ENCODE measurements at places on chromosomes 3 and 15.

- no peak for DNase-seq
Measured at GRCh38 chr15:79450648-79451047, 18.5 kb downstream of the MINAR1 start.

GRCh38 chr3:48194446-48195071, 6.3 kb upstream of the CDC25A start:
- no peak for DNase-seq

DNA sequence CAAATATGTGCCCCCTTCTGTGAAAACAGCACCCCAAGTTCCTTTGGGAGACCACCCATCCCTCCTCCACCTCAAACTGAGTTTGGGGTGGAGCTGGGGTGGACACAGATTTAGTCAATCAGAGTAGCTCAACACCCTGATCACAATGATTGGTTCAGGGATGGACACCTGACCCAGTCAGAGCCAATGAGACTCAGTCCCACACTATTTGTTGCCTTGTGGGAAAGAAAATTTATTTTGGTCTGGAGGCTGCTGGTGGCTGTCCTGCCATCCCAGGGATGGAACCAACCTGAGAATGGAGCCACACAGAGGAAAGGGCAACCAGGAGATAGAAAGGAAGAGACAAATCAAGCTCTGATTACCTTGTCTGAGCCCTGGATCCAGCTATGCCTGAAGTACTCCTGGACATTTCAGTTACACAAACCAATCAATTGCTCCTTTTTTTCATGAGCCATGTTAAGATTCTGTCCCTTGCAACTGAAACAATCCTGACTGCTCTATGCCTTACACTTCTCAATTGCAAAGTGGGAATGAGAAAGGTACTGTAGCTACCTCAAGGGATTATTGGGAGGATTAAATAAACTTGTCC, 10.6 kb downstream of the DNASE1L3 start:
- DNase-seq = no peak

GRCh38 chr15:76994971-76995945, at the start of gene PSTPIP1:
TSS of gene PSTPIP1 (plus strand) at chr15:76995126. CDS start at chr15:76995574, 448 bp downstream.
- no peak for DNase-seq

DNA sequence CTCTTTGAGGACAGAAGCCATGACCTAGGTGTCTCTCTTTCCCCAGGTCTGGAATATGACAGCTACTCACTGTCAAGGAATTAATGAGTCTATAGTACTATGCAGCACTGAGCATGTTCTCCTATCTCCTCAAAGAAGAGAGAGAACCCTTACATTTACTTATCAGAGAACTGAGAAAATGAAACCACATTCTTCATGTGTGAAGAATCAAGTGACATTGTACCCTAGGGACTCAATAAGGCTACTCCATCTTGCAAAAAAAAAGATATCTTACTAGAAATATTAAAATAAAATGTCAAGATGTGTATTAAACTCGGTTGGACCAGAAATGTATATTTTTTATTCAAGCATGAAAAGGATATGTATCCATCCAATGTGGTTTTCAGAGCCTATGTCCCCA, 133.2 kb upstream of the COL8A1 start:
- DNase-seq = no peak

DNA sequence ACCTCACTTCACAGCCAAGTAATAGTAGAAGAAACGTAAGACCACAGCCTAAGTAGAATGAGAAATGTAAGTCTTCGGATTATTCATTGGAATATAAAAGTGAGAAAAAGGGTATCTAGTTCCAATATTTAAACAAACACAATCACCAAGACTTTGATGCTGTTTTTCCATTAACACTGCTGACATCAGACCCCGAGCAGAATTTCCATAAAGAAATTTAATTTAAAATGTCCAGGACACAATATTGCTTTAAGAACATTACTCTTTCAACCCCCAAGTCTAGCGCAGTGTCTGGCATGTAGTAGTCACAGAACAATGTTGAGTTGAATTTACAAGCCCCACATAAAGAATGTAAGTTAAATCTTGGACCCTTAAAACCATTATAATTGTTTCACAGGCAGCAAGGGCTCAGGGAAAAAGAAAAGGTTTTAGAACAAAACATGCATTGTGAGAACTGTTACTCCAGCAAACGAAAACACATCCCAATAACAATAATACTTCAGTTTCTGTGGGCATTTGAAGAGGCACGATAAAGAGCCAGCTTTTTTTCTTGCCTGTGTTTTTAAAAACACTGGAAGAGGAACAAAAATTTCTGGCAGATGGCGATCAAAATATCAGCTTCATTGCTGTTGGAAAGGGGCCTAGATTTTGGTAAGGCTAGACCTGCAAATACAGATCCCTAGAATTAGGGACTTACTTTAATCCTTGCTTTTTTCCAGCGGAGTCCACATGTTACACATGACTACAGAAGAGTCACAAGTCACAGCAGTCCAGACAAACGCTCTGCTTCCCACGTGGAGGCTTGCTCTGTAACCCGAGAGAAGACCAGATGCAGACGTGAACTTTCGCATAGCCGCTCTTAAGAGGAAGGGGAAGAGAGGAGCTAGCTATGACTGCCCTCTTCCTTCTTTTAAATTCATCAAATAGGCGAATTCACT, 77.9 kb upstream of the IGSF10 start:
- peak; percentile 34 for DNase-seq

- DNase-seq = no peak
Measured at GRCh38 chr3:124620600-124621063, 109.6 kb upstream of the UMPS start.

DNA sequence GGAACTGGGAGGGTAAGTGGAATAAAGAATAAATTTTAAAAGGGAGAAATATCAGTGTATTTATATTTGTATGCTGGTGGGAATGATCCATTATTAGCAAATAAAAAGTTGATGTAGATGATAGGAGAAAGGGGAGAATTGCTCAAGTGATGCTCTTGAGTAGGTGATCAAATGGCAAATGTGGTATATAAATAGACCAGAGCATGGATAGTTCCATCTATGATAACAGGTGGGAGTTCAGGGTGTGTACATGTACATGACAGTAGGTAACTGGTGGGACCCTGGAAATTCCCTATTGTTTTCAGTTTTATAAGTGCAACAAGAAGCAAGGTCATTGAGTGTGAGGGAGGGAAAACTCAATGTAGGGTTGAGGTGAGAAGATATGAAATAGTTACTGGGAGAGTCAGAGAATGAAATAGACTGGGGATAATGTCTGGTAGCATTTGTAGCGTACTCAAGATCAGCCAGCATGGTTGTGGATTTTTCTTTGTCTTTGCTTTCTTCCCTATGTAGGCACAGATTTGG, 31.3 kb upstream of the EBLN2 start:
- DNase-seq = no peak

DNA sequence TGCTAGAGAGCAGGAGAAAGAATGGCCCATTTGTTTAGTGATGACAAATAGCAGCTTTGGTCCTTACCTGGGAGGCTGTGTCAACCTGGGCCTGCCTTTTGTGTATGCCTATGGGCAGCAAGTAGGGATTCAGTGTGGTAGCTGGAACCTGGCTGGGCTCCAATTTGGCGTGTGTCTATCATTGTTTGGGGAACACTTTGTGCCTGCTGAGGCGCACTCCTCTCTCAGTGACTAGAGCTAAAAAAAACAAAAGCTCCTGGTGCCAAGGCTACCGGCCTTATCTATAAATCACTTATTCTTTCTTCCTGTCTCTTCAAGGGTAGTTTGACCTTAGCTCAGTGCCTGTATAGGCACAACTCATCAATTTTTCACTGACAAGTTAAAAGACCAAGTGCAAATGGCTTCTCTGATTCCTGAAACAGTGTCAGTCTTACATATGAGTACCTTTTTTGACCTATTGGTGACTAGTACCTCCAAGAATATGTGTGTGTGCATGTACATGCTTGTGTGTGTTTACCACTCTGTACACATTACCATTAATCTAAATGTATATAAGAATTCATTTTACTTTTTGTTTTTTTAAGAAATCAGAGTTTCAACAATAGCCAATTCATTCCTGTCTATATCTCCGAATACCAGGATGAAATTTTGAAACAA, 54.6 kb downstream of the GMNC start:
- no peak for DNase-seq

GRCh38 chr3:17136136-17136721, 251.5 kb downstream of the PLCL2 start:
- DNase-seq = no peak

- DNase-seq = no peak
Measured at GRCh38 chr3:130760922-130761321, 14.3 kb upstream of the PIK3R4 start.

GRCh38 chr3:5002174-5002870, 23.1 kb downstream of the BHLHE40 start:
- no peak for DNase-seq

GRCh38 chr3:195032955-195033354, 238.0 kb downstream of the XXYLT1 start:
- DNase-seq = no peak

GRCh38 chr3:177211503-177212277, 14.4 kb upstream of the TBL1XR1 start:
- no peak for DNase-seq

DNA sequence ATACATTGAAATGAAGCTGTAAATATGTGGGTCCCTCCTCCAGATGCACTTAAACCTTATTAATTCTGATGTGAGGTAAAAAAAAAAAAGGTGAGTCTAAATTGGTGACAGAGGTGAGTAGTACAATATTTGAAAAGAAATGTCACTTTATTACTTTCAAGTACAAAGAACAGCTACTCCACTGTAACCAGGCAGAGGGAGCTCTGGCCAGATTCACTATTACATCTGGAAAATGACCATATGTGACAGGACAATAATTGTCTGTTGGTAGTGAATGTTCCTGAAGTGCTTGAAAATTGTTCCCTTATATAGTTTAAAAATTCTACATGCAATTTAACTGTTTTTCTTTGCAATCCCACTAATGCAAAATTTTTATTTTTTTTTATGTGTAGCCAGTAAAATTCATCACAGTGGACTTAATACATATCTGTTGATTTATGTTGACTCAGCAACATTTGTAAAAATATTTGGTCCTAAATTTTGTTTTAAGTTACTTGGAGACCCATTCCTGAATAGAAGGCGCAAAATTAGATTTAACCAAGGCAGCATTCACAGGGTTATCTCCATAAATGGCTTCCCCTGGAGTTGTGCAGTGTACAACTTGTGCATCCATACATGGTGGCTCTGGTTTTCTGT, 231.9 kb upstream of the TBC1D5 start:
- no peak for DNase-seq

- no peak for DNase-seq
Measured at GRCh38 chr15:41517895-41518449, 4.3 kb upstream of the LTK start.

- DNase-seq = no peak
Measured at GRCh38 chr3:175039875-175040274, 180.7 kb downstream of the NAALADL2 start.

- DNase-seq = no peak
Measured at GRCh38 chr3:16508243-16508578, 5.3 kb downstream of the RFTN1 start.

- no peak for DNase-seq
Measured at GRCh38 chr15:58492661-58493397, 61.0 kb downstream of the LIPC start.

DNA sequence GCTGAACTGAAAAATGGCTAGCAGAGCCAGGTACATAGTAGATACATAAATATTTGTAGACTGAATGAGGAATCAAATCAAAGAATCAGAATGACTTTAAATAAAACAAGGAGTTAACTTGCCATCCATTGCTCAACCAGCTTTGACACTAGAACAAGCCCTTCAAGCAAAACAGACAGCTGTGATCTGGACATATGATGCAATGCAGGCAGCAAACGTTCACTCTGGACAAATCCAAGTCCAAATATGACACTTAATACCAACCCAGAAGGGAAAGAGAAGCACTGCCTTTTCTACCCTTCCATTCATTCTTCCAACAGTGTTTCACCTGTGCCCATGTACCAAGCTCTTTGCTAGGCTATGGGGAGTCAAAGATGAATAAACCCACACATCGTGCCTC, 4.5 kb downstream of the THRB start:
- no peak for DNase-seq

GRCh38 chr3:191919491-191920026, 458.6 kb downstream of the PYDC2 start:
- no peak for DNase-seq

DNA sequence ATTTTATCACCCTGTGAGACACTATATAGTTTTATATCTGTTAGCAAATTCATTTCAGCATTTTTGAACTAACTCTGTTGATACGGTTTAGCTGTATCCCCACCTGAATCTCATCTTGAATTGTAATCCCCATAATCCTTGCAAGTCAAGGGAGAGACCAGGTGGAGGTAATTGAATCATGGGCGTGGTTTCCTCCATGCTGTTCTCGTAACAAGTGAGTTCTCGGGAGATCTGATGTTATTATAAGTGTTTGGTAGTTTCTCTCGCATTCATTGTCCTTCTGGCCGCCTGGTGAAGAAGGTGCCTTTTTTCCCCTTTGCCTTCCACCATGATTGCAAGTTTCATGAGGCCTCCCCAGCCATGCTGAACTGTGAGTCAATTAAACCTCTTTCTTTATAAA, 53.2 kb upstream of the TMC3 start:
- DNase-seq = no peak

GRCh38 chr3:23999012-23999641, 54.0 kb downstream of the NR1D2 start:
- no peak for DNase-seq

- no peak for DNase-seq
Measured at GRCh38 chr3:177764377-177764912, 567.2 kb upstream of the TBL1XR1 start.

GRCh38 chr3:129657261-129658046, 51.0 kb upstream of the PLXND1 start:
- no peak for DNase-seq

GRCh38 chr3:36992806-36993325, at the start of gene EPM2AIP1:
TSS of gene EPM2AIP1 (minus strand) at chr3:36993131. CDS start at chr3:36993077, 54 bp downstream.
- DNase-seq = no peak

DNA sequence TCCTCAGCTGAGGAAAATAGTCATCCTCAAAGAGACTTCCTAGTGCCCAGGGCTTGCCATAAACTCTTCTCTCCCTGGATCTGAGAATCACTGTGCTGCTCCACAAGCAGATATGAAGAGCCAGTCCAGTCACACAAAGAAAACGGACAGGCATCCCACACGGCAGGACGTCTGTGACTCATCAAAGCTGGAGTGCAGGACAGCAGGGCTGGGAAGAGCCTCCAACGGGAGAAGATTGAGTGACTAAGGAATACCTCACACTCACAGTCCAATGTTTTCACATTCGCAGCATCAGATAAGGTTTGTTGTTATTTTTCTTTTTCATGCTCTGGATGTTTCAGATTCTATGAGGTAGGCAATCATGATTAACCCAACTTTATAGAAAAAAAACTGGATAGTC, 57.8 kb downstream of the NEK10 start:
- DNase-seq = peak; percentile 88

GRCh38 chr3:127053979-127054378, 71.1 kb downstream of the PLXNA1 start:
- DNase-seq = no peak

Data from skeletal muscle cell (primary cell).